ENCODE measurements at places on chromosomes 4 and X. TPM values are rescaled to one million over a fixed set of nuclear protein-coding genes. Genes with fewer than 3 reads are reported as not detected.

ARHGAP4 gene
- 20.5 TPM for total RNA-seq

BTK gene
- total RNA-seq = 2.4 TPM

PRDM8 gene
- total RNA-seq = 0.72 TPM

ZCCHC12 gene
- total RNA-seq = 0.61 TPM

MAGEA2B gene
- not detected for total RNA-seq

TLR10 gene
- total RNA-seq = not detected

IQCM gene
- total RNA-seq = not detected

CNOT6L gene
- total RNA-seq = 26.4 TPM
